RWPE2 (cell line): ENCODE measurements at places on chromosomes 1 and 21.

GRCh38 chr1:58699011-58699762, 675 bp downstream of the MYSM1 start:
- DNase-seq, result no peak

- no peak for DNase-seq
Observed at GRCh38 chr1:30844631-30845030, 63.9 kb downstream of the SDC3 start.

- DNase-seq, result no peak
Observed at GRCh38 chr1:28855046-28855445, 43.1 kb downstream of the OPRD1 start.

GRCh38 chr1:52798331-52798730, 44.2 kb upstream of the ZYG11A start:
- no peak for DNase-seq

DNA sequence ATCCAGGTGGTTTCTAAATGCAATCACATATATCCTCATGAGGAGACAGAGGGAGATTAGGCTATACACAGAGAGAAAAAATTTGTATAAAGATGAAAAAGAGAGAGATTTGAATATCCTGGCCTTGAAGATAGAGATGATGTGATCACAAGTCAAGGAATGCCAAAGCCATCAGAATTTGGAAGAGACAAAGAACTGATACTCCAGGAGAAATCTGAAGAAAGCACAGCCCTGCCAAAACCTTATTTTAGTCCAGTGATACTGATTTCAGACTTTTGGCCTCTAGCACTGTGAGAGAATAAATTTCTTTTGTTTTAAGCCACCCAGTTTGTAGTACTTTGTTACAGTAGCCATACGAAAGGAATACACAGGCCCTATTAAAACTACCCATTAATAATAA, 33.4 kb downstream of the DOCK7 start:
- DNase-seq, result no peak
